ENCODE measurements at places on chromosomes 12 and 14. TPM values are rescaled to one million over a fixed set of nuclear protein-coding genes. Genes with fewer than 3 reads are reported as not detected.

The RPS6KA5 gene
- 14.5 TPM for polyA plus RNA-seq

The VTI1B gene
- polyA plus RNA-seq: 87.9 TPM

The PCED1B gene
- polyA plus RNA-seq: 54.9 TPM

The TCL1B gene
- not detected for polyA plus RNA-seq

The TAS2R9 gene
- polyA plus RNA-seq: not detected

The EML5 gene
- polyA plus RNA-seq: 0.76 TPM

The FAM177A1 gene
- 41.0 TPM for polyA plus RNA-seq

The SIRT4 gene
- polyA plus RNA-seq: 3.2 TPM
